ENCODE measurements at places on chromosomes 11 and 22.

- no peak for DNase-seq
These were observed 25.4 kb upstream of the MOB2 start for GRCh38 chr11:1511937-1512496.

DNA sequence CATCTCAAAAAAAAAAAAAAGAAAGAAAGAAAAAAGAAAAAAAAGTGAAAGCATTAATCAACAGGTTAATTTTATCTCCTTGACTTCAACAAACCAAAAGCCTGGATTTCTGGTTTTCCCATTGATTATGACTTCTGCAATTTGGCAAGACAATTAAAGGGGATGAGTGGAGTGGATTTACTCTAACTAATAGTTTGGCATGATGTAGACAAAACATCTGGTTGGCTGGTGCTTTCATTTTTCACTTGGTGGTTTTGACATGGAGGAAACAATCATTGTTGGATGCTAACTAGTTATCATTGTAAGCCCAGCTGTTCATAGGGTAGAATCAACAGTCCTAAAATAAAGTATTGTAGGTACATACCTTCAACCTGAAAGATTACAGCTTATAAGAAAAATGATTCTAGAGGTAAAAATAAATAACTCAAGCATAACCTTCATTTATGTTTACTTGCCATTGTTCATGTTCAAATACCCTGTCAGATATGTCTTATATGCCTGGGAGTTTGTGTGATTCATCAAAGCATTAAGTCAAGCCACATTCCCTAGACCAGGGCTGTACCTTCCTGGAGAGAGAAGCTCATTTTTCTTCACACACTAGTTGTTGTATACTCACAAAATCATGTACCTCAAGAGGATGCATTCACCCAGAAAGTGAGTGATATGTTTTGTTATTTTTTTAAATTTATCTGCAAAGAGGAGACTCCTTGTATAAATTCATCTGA, 15.1 kb downstream of the FIBIN start:
- DNase-seq: no peak

GRCh38 chr11:76164081-76164480, 42.2 kb downstream of the WNT11 start:
- DNase-seq: no peak

DNA sequence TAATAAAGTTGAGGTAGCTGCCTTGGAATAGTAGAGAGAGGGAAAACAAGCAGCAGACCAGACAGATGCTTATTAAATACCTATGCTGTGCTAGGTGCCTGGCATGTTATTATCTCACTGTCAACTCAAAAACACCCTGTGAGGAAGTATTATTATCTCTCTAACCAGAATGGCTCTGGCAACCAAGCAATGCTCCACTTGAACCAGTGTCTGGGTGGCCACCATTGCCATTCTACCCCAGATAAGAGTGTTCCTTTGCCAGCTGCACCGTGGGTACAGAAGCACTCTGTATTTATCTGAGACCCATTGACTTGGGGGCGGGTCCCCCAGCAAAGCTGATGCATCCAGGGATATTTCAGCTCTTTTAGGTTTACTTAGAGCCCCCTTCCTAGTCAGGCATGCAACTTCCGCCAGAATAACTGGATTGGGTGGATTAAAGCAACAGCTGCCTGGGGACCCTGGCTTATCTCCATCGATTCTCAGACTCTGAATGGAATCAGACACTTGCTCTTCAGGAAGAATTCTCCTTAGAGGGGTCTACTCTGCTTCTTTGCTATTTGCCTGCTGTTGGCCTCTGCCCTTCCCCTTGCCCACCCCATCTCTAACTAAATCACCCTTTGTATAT, 49.1 kb downstream of the RCN1 start:
- DNase-seq: no peak

DNA sequence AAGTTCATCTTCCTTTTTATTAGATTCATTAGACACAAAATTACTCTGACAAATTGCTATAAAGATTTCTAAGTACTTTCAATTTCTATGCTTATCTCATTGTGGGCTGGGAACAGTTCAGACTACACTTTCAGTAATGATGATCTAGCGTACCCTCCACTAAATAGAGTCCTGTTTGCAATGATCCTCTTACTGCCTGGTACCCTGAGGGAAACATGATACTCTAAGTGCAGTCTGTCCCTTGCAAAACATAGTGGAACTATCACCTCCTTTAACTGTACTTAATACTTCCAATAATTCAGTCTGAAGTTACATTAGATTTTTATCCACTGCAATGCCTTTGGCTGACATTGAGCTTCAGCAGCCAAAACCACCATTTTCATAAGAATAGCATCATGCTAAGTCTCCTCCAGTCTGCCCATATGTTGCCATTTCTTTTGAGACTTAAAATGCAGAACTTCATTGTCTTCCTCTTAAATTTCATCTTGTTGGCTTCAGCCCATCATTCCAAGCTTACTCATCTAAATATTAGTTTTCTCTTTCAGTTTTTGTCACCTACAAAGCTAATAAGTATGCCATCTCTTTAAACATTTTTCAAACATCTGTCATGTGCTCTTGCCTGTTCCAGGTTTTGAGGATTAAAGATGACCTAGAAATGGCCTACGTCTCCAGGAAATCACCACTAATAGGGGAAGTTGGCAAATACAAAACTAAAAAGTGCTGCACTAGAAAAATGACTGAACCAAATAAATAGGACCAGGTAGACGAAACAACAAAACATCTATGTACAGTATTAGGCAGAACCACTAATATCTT, 55.5 kb downstream of the PAK1 start:
- no peak for DNase-seq

GRCh38 chr11:100925935-100926334, 203.7 kb downstream of the PGR start:
- DNase-seq: no peak

- DNase-seq: no peak
These were observed 1171.3 kb downstream of the LRRC4C start for GRCh38 chr11:40287916-40288803.

DNA sequence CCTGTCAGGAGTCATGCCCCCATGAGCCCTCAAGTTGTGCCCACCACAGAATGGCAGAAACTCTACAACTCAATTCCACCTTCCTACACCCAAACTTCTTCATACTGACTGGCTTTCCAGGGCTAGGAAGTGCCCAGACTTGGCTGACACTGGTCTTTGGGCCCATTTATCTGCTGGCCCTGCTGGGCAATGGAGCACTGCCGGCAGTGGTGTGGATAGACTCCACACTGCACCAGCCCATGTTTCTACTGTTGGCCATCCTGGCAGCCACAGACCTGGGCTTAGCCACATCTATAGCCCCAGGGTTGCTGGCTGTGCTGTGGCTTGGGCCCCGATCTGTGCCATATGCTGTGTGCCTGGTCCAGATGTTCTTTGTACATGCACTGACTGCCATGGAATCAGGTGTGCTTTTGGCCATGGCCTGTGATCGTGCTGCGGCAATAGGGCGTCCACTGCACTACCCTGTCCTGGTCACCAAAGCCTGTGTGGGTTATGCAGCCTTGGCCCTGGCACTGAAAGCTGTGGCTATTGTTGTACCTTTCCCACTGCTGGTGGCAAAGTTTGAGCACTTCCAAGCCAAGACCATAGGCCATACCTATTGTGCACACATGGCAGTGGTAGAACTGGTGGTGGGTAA, at the start of gene OR52W1:
Gene OR52W1 (plus strand): TSS at position 51 of the 637 bp plus-strand sequence. CDS start 0 bp downstream, at position 51.
- no peak for DNase-seq

GRCh38 chr11:28521075-28521474, 412.9 kb downstream of the METTL15 start:
- DNase-seq: no peak

DNA sequence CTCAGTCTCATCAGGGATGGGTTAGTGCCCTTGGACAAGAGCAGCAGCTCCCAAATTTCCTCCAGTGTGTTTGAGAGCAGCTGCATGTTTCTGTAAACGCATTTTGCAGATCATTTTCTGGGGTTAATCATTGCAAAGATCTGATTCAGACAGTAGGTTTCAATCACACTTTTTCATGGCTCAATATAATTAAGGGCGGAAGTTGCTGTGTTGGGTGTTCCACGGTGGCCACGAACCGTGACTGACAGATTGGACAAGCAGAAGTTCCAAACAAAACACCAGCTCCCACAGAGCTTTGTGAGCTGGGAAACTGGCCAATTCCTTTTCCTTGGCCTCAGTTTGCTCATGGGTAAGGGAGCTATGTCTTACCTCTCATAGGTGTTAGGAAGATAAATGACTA, 8.4 kb upstream of the RASSF10 start:
- no peak for DNase-seq

GRCh38 chr11:75421902-75422247, 11.1 kb downstream of the KLHL35 start:
- no peak for DNase-seq

DNA sequence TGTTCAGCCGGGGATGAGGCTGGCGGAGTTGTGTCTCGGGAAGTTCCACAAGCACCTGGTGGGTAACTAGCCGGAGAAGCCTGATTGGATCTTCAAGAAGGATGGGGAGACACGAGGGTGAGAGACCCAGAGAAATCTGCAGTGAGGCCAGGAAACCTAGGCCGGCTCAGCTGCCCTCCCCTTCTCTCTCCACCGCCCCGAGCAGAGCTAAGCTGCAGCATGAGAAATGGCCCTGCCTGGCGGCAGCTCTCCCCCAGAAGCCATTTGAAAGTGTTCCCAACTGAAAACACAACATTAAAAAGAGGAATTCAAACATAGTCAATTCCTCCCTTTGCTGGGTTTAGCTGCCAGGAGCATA, 77.8 kb upstream of the SHISAL1 start:
- no peak for DNase-seq

GRCh38 chr11:129960216-129961214, 42.1 kb downstream of the PRDM10 start:
- no peak for DNase-seq

GRCh38 chr11:20047006-20047768, 113.1 kb downstream of the DBX1 start:
- DNase-seq: no peak

- DNase-seq: no peak
These were observed 539.1 kb downstream of the FAM181B start for GRCh38 chr11:82194521-82194920.

DNA sequence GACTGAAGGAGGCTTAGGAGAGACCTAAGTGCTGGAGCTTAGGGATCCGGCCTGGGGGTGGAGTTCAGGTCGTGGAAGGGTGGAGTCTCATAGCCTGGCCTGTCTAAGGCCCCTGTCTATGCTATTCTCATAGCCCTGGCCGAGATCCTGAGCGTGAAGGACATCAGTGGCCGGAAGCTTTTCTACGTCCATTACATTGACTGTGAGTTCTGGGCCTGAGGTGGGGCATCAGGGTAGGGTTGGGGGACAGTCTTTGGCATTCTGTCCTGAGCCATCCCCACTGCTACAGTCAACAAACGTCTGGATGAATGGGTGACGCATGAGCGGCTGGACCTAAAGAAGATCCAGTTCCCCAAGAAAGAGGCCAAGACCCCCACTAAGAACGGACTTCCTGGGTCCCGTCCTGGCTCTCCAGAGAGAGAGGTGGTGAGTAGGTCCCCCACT, 603 bp downstream of the KAT5 start:
- no peak for DNase-seq

- no peak for DNase-seq
These were observed 16.4 kb upstream of the KAT5 start for GRCh38 chr11:65695459-65696241.

GRCh38 chr11:107999759-108000455, 8.8 kb upstream of the CUL5 start:
- no peak for DNase-seq

GRCh38 chr11:47768101-47768612, 1.0 kb upstream of the FNBP4 start:
- no peak for DNase-seq

DNA sequence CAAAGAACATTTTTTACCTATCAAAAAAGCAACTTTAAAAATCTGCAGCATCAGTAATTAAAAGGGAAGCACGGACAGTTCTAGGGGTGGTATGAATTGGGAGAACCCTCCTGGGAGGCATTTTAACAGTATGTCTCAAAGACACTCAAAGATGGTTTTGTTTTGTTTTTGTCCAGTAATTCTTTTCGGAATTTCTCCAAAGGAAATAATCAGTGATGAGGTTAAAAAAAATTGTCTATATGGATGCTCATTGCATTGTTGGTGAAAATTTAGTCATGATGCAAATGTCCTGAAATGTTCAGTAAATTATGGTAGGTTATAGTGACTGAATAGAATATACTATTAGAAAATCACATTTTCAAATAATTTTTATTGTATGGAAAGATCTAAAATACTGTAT, 115.1 kb downstream of the ATXN10 start:
- DNase-seq: no peak

DNA sequence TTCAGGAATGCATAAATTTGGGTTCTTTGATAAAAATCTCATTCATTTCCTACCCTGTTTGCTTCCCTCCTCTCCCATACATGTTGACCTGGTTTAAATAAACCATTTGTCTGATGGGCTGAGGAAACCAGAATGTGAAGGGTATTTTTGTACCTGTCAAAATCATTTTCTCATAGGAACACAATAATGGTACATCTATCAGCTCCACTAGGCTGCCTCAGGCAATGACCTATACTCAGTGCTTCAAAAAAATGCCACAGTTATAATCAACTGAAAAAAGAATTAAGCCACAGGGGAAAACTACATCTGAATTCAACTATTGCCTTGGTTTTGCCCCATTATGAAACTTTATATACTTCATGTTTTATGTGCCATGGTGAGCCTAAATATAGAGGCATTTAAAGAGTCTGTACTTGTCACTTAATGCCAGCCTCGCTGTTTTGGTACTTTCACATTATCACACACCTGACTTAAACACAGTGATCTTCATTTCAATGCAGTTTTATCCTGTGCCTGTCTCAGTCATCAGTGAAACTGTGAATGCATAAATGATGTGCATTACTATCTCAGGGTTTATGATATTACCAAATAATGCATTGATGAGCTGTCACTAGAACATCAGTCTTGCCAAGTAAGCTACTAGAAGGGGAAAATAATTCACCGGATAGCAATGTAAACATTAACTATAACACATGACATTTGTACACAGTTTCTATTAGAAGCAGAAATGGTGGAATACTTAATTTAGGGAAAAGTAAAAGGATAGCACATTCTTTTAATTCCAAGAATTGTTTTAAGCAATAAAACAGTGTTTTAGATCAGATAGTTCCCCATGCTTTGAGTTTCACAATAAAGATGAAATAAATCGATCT, 92.7 kb downstream of the MSANTD4 start:
- DNase-seq: no peak

DNA sequence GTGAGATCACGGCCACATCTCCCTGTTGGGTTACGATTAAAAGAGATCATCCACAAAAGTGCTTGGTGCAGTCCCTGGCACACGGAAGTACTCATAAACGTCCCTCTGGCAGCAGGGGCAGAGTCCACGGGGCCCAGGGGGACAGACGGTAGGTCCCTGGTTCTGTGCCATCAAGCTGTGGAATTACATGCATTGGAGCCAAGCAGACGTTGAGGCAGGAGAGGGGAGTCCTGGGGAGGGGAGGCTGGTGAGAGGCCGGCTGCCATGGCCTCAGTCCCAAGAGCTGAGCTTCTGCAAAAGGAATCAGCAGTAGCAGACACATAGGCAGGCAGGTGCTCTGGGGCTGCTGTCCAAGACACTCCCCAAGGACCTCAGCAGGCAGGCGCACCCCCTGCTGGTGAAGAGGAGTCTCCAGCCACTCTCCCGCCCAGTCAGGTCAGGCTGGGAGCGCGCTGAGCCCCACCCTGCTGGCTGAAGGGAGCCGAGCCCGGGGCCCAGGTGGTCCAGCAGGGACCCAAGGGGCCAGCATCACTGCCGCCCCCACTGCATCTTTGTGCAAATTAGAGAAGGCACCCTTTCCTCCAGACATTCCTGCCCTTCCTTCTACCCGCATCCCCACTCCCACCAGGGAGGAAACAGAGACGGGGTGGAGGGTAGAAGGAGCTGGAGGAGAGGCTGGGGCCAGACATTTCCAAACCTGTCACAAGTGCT, 7.6 kb upstream of the KCTD17 start:
- DNase-seq: no peak

GRCh38 chr11:120615391-120615790, 103.8 kb downstream of the GRIK4 start:
- DNase-seq: no peak

- DNase-seq: no peak
These were observed 404.4 kb upstream of the ANO3 start for GRCh38 chr11:25927411-25927953.
